ENCODE measurements at places on chromosomes 1 and 21.

- DNase-seq = no peak
These were observed 233.1 kb downstream of the HHIPL2 start for GRCh38 chr1:222314839-222315238.

- no peak for DNase-seq
These were observed 227.1 kb downstream of the TOMM20 start for GRCh38 chr1:234901491-234902049.

DNA sequence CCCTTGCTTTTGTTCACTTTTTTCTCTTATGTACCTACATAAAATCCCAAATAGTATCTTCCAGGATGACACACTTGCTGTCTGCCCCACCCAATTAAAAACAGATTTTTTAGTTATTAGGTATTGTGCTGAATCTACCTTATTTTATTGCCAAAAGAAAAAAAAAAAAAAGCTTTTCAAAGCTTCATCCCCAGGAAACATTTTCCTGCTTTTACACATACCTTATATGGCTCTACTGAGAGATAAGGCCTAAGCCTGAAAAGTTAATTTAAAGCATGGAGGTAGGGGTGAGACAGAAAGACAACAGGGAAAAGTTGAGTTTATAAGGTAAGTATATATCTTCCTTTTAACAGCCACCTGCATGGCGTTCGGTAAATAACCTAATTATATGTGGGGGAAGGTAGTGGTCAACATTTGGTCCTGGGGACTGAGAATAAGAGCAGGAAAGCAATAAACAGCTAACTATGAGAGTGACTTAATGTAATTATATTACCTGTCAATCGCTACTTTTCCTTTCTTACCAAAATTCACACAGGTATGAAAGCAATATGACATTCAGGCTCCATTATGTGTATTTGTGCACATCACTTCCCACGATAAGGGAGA lies 54.6 kb upstream of the BOLA1 start:
- DNase-seq = no peak

DNA sequence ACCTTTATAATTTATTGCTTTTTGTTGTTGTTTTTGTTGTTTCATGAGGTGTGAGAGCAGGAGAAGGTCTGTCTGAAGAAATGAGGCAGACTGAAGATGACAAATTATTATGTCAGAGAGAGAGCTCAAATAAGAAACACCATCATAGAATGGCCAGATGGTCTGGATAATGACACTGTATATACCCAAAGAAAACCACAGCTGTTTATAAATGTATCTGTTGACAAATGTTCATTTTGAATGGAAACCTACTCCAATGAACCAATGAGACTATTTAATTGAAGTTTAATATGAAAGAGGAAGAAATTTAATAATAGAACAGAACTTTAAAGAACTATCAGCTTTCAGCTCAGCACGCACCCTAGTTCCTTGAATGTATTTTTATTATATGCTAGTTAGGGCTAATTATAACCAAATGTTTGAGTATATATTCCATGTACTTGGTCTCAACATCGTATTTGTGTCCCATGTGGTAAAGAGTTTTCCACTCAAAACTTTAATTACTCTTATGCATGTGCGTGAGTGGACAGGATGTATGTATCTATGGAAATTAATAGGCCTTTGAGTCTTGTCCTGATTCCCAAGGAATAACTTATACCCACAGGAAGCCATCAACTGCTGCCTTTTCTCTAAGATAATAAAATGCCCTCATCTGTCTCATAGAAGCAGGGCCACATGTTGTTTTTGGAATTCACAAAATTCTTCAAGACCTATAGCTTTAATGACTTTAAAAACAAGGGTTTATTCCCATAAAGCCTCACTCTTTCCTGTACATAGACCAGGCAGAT lies 202.7 kb downstream of the KCNK2 start:
- DNase-seq = no peak

DNA sequence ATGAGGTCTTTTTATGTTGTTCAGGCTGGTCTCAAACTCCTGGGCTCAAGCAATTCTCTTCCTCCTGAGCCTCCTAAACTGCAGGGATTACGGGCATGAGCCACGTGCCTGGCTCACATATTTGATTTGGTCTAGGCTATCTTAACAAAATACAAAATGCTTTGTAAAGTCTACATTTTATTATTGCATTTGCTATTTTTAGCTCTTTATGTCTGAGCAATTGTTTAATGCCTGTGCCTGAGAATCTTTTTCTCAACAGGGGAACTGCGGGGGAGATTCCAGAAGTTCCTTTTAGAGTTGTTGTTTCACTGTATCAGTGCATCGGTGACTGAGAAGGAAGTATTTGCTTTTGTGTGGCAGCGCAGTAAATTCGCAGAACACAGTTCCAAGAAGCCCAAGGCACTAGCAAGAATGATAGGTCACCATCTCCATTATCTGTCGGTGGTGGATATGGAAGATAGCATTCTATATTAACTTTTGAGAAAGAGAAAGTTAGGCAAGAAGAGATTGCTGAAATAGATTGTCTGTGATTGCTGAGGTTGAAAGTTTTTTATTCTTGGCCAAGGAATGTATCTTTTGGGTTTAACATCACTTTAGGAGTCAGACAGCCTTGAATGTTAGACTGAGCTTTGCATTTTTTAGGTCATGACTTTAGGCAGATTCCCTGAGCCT lies 167.3 kb downstream of the PDE4B start:
- DNase-seq = no peak

GRCh38 chr1:108592030-108592759 lies 32.3 kb downstream of the EEIG2 start:
- DNase-seq = no peak

- DNase-seq = no peak
These were observed 84.5 kb downstream of the PSMG1 start for GRCh38 chr21:39098696-39099200.

DNA sequence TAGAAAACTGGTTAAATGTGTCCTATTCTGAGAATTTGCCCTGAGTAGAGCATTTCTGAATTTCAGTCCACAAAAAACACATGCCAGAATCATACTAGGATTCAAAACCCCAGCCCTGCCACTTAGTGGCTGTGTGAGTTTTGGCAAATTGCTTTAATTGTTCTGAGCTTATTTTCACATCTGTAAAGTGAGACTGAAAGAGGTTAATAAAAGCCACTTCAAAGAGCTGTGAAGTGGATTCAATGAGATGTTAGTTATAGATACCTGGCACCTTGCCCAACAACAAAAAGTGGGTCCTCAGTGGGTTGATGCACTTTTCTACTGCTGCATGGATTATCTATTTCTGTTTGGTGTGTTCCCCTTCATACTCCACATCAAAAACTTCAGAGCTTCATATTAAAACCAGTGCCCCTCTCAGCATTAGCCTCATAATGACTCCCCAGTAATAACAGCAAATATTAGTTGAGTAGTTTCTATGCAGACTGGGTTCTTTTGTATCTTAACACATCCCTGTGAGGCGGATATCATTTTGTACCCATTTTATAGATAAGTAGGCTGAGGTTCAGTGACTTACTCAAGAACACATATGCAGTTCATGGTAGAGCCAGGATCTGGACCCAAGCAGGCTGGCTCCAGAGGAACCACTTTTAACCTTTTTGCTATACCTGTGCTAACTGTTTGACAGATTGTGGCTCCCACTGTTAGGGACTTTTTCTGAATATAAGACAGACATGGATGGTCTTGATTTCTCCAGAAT lies 14.2 kb upstream of the ADORA3 start:
- peak; percentile 57 for DNase-seq

GRCh38 chr21:32884062-32884461 lies 112.5 kb upstream of the PAXBP1 start:
- no peak for DNase-seq

DNA sequence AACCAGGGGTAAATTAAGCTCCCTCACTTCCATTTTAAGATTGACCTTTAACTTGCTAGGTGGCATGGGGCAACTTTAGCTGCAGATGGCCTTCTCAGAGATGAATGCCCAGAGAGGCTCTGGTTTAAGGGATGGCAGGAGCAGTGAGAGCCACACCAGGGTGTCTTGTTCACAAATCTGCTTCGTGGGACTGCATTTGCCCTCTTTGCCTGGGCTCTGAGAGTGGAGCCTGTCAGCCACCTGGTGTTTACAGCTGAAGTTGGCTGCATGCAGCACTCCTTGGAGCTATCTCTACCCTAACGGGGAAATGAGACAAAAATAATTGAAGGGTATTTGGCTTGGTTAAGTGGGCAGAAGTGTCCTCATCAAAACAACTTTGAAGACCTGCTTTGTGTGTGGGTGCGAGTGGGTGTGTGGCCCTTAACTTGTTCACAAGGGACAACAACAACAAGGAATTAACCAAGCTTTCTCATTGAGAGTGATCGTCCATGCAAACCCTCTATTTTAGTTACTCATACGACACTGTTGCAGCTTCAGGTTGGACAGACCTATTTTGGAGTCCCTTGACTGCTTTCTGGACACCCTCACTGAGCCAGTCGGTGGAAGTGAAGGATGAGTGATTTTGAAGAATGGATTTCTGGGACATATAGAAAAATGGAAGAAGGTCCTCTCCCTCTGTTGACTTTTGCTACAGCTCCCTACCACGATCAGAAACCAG lies 29.8 kb downstream of the PGM1 start:
- DNase-seq = no peak

DNA sequence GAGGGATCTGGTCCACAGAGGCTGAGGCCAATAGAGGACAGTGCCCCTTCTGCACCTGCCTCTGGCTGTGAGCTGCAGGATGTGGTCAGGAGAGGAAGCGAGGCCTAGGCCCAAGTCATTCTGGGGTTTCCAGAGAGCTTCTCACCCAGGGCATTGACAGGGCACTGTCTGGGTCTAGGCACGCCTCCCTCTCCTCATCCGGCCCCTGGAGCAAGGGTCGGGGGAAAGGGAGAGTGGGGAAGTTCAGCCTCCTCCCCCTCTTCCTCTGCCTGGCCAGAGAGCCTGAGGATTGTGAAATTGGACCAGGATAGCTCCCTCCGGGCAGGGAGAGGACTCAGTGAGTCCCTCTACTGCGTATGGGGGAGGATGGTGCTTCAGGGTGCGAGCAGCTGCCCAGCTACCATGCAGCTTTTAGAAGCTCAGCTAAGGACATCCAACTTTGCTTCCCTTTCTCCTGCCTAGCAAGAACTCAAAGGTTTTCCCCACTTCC lies 6.3 kb upstream of the INAVA start:
- peak; percentile 72 for DNase-seq

DNA sequence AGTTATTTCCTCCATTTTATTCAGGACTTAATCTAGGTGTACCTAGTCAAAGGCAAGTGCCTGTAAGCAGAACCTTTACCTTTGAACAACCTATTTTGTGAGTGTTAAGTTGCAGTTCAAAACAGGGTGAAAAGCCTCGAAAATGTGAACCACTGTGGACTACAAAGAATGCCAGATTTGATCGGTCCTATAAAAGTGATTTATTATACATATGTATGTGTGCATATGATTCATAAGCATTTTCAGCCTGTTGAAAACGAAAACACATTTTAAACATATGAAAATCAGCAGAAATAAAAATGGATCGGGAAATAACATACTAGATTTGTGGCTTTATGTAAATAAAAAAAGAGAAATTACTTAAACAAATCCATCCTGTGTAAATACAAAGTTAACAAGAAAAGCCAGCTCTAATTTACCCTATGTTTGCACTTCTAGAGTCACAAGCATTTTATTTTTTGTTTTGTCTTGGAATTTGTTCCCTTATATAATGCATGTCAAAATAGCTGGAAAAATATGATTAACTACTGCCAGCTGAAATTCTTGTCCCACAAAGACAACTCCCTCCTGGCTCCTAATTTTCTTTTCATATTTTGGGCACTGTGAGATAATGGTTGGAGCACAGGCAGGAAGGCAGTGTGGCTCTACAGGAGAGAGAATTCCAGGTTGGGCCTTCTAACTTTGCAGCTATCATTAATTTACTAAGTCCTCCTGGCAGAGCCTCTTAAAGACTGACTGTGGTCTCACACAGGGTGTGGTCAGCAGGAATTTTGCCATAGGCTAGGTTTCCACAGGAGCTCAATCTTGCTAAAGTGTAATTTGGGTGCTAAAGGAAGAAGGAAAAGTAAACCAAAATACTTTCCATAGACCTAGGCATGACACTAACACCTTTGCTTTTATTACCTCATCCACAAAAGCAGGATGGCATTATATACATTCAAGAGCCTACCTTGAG lies 70.2 kb upstream of the CDC42BPA start:
- no peak for DNase-seq

DNA sequence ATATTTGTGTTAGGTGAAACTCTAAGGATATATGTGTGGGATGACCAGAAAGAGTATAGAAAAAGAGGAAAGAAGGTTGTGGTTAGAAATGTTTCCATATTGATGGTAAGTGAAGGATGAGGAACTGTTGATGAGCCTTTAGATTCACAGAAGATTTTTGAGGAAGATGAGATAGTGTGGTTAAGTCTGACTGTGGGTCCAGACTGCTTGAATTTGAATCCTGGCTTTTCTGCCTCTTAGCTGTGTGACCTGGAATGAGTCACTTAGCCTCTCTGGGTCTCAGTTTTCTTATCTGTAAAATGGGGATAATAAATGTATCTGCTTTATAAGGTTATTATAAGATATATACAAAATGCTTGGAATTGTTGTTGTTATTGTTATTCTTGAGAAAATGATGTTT lies 27.5 kb downstream of the RGL1 start:
- DNase-seq = no peak

GRCh38 chr1:60657926-60658325 lies 424.4 kb upstream of the NFIA start:
- no peak for DNase-seq

DNA sequence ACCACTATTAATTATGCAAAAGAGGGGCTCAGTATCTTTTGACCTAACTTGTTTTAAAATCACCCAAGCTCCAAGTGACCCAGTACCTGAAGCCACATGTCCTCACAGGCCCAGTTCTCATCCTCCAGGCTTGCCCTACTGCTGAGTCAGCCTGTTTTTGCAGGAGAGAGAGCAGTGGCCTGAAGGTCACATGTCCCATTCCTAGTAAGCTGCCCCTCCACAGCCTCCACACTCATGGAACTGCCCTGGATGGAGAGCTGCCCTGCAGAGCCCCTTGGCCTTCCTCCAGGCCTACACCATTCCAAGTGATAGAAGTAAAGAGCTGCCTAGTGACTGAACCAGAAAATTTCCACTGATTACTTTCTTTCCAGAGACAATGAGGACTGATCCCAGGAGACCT lies 139.8 kb upstream of the ST6GALNAC5 start:
- no peak for DNase-seq

DNA sequence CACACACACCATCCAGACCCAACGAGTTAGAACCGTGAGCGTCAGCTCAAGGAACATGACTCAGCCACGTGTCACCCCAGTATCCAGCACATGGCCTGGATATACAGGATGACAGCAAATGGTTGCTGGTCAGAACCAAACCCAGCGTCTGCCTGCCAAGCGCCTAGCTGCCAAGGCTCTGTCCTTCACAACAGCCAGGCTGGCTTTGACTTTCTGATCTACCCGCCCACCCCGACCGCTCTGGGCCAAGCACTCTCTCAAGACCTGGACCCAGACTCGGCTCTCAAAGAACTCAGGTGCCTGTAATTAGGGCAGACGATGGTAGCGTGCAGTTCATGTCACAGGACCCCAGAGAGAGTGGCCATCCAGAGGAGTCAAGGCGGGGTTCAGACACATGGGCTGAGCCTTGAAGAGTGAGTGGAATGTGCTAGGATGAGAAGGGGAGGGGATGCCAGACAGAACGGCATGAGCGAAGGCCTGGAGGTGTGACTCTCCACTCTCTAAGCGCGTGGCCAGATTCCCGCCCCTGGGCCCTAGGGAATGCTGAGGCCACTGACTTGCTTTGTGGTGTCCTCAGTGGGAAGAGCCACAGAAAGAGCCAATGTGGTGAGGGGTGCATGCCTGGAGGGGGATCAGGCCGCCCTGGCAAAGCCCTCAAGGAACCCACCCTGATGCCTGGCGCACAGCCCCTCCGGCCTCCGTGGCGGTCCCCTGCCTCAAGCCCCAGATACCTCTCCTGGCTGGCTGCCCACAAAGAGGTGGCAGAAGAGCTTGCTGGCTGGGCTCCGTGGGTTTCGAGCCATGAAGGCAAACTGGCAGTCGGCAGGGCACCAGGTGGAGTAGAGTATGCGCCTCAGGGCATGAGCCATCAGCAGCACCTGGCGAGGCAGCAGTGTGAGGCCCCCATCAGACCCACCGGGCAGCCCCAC lies 7.0 kb downstream of the SH2D5 start:
- DNase-seq = no peak

All from central memory CD4-positive, alpha-beta T cell (primary cell).